ENCODE measurements at places on chromosomes 4 and X. TPM values are rescaled to one million over a fixed set of nuclear protein-coding genes. Genes with fewer than 3 reads are reported as not detected.

GRCh38 chrX:136907621-136908020 is 27.1 kb upstream of the RBMX start:
- no peak for DNase-seq

The KIAA1210 gene
- not detected for total RNA-seq

DNA sequence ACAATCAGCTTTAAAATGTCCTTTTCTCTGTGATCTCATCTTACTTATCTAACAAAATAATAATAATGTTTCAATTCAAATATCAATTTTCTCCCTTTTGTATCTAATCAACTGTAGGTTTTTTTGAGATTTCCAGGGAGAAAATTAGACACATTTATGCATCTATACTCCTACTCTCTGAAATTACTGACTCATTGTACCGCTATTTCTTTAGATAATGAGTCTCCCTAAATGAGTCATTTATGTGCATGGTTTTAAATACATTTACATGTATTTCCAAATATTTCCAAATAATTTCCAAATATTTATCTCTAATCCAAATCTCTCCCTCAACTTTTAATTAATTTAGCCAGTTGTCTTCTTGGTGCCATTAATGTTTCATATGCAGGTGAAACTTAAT is 621.0 kb downstream of the TECRL start:
- DNase-seq, result no peak

The GAGE2A gene
- total RNA-seq, result 0.82 TPM

GRCh38 chrX:22373094-22373493 is 100.4 kb downstream of the CBLL2 start:
- DNase-seq, result no peak

The GPR34 gene
- total RNA-seq, result 4.5 TPM
